ENCODE measurements at places on chromosomes 2 and 18. TPM values are rescaled to one million over a fixed set of nuclear protein-coding genes. Genes with fewer than 3 reads are reported as not detected.

MEP1B gene
- total RNA-seq, result not detected

CFAP65 gene
- not detected for total RNA-seq

NAT8 gene
- not detected for total RNA-seq

TTC39C gene
- total RNA-seq, result 18.5 TPM

SERPINB3 gene
- total RNA-seq, result not detected

POU3F3 gene
- total RNA-seq, result under 0.01 TPM

ARHGAP15 gene
- total RNA-seq, result not detected

EVX2 gene
- not detected for total RNA-seq

OTOS gene
- total RNA-seq, result not detected

LOXHD1 gene
- total RNA-seq, result not detected

RUFY4 gene
- not detected for total RNA-seq

SLC14A1 gene
- 4.5 TPM for total RNA-seq

POMC gene
- total RNA-seq, result 4.0 TPM

WBP1 gene
- 81.7 TPM for total RNA-seq

FAM237A gene
- not detected for total RNA-seq

CAPN14 gene
- under 0.01 TPM for total RNA-seq

RAB31 gene
- 9.9 TPM for total RNA-seq

ZNF2 gene
- total RNA-seq, result 2.5 TPM

SPHKAP gene
- total RNA-seq, result not detected

ELOA2 gene
- total RNA-seq, result not detected

PAX8 gene
- total RNA-seq, result 0.17 TPM

NYAP2 gene
- total RNA-seq, result not detected

SERPINB4 gene
- total RNA-seq, result not detected

FBXO48 gene
- 0.30 TPM for total RNA-seq

IL1R2 gene
- 0.50 TPM for total RNA-seq

PTPN2 gene
- 29.1 TPM for total RNA-seq

GCG gene
- not detected for total RNA-seq

UGT1A5 gene
- total RNA-seq, result not detected

CHRNA1 gene
- 0.15 TPM for total RNA-seq

SPATA3 gene
- total RNA-seq, result not detected

TRMT61B gene
- total RNA-seq, result 11.1 TPM

MRPS5 gene
- total RNA-seq, result 43.0 TPM

STPG4 gene
- not detected for total RNA-seq

CYRIA gene
- total RNA-seq, result 0.74 TPM

TMEM247 gene
- total RNA-seq, result not detected

SETBP1 gene
- 0.67 TPM for total RNA-seq

GKN2 gene
- total RNA-seq, result not detected

ZNF638 gene
- total RNA-seq, result 59.7 TPM

CTLA4 gene
- total RNA-seq, result not detected

FAM228A gene
- total RNA-seq, result 1.5 TPM

PRSS56 gene
- total RNA-seq, result not detected

KCNG2 gene
- total RNA-seq, result 1.9 TPM

EXOC6B gene
- 11.8 TPM for total RNA-seq

DCTN1 gene
- total RNA-seq, result 97.1 TPM

VWA3B gene
- not detected for total RNA-seq

SMIM21 gene
- not detected for total RNA-seq

SLC5A7 gene
- total RNA-seq, result not detected

Measured in bronchus fibroblast of lung (primary cell).